Activated CD8-positive, alpha-beta T cell treated with anti-CD3 and anti-CD28 coated beads, Interleukin-2, amount 10 ng/mL, durations not matched to agents 7 days and 5 days (primary cell): ENCODE measurements at places on chromosomes 7 and 10. TPM values are rescaled to one million over a fixed set of nuclear protein-coding genes. Genes with fewer than 3 reads are reported as not detected.

OR2A12 gene
- total RNA-seq, result not detected

DNA sequence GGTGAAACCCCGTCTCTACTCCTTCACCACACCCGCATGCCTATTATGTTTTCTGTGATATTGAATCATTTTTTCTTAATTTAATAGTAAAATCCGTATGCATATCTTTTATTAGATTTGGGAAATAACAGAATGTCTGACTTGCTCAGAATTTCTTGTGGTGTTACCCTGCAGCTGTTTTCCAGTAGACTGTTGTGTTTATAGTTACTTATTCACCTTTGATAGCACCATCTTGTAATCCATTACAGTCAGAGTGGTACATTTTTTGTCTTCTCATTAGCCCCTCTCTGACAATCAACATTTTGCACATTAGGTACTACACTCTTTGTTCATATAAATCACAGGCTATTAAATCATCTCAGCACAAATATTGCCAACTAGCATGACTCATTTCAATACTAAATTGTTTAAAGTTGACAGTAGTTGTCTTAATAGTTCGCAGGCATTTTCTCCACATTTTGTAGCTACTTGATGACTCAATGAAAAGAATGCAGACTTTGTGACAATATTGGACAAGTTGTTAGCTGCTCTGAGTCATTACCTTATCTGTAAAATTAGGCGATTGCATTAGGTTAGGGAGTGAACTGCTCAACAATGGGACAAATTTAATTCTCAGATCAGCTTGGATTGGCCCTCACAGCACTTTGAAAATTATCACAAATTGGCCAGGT, 17.8 kb upstream of the SLC16A12 start:
- no peak for DNase-seq
- H3K27ac ChIP-seq, result no peak overlapping the region
- no peak overlapping the region for H3K4me3 ChIP-seq
- H3K27me3 ChIP-seq, result peaks cover 12% of the 10 kb centered on the region

- H3K27me3 ChIP-seq, result no peaks in the 10 kb centered on the region
- H3K27ac ChIP-seq, result peak overlapping the region; percentile 86
- peak overlapping the region; percentile 83 for H3K4me3 ChIP-seq
- H3K4me1 ChIP-seq, result peaks cover 23% of the 10 kb centered on the region
Measured at GRCh38 chr10:97291357-97292096, 910 bp downstream of the ARHGAP19 start.

DNA sequence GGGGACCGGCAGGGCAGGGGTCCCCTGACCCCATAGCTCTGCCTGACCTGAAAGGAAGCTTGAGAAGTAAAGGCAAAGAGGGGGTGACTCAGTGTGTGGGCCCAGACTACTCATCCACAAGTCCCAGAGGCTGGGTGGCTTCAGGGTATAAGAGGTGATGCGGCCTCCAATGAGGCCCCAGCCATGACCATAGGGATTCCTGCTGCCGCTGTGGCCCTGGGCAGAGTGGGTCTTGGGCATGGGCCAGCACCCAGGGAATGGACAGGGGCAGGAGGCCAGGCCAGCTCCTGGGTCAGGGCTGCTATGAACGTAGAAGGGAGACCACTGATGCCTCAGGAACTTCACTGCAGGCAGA, 64.4 kb upstream of the EBF3 start:
- no peaks in the 10 kb centered on the region for H3K4me1 ChIP-seq
- no peaks in the 10 kb centered on the region for H3K36me3 ChIP-seq
- H3K27me3 ChIP-seq, result no peaks in the 10 kb centered on the region
- no peak overlapping the region for H3K27ac ChIP-seq
- H3K4me3 ChIP-seq, result no peak overlapping the region
- no peak for DNase-seq

DNA sequence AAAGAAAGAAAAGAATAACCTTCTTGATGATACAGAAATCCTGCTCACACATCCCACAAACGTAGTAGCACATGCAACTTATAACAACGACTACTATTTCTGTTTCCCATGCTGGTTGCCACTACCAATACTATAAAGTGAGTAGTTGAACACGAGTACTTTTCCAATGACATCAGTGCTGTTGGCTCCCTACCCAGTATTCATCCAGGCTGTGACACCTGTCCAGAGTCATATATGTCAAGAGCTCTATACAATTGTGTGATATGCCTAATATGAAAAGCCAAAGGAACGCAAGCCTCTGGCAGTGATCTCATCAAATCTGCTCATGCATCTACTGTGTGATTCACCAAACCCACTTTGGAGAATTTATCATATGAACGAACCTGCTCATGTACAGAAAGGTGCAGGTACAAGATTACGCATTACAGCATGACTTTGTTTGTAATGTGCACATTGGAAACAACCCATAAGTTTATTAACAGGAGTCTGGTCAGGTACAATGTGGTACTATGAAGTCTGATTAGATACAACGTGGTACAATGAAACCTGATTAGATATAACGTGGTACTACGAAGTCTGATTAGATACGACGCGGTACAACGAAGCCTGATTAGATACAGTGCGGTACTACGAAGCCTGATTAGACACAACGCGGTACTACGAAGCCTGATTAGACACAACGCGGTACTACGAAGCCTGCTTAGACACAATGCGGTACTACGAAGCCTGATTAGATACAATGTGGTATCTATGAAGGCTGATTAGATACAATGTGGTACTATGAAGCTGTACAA, 5.8 kb upstream of the ITIH5 start:
- no peak overlapping the region for H3K27ac ChIP-seq
- no peak overlapping the region for H3K4me3 ChIP-seq
- H3K4me1 ChIP-seq, result peaks cover 3% of the 10 kb centered on the region

GRCh38 chr7:84624927-84625326, 430.3 kb upstream of the SEMA3A start:
- H3K27me3 ChIP-seq, result no peaks in the 10 kb centered on the region
- no peaks in the 10 kb centered on the region for H3K36me3 ChIP-seq
- no peak for DNase-seq
- H3K4me3 ChIP-seq, result no peak overlapping the region

- H3K27ac ChIP-seq, result no peak overlapping the region
- H3K27me3 ChIP-seq, result peaks cover 2% of the 10 kb centered on the region
- no peak overlapping the region for H3K4me3 ChIP-seq
- H3K36me3 ChIP-seq, result no peaks in the 10 kb centered on the region
- no peak for DNase-seq
- H3K4me1 ChIP-seq, result no peaks in the 10 kb centered on the region
Measured at GRCh38 chr7:28081016-28081415, 99.6 kb downstream of the JAZF1 start.
